Activated CD8-positive, alpha-beta memory T cell treated with anti-CD3 and anti-CD28 coated beads for 24 hours (primary cell): ENCODE measurements at places on chromosomes 11 and 22.
A peak's percentile ranks its signal among the peaks of the same experiment; 100 is the strongest.

GRCh38 chr22:31544481-31545480 lies 48.4 kb downstream of the SFI1 start:
- no peak for DNase-seq

DNA sequence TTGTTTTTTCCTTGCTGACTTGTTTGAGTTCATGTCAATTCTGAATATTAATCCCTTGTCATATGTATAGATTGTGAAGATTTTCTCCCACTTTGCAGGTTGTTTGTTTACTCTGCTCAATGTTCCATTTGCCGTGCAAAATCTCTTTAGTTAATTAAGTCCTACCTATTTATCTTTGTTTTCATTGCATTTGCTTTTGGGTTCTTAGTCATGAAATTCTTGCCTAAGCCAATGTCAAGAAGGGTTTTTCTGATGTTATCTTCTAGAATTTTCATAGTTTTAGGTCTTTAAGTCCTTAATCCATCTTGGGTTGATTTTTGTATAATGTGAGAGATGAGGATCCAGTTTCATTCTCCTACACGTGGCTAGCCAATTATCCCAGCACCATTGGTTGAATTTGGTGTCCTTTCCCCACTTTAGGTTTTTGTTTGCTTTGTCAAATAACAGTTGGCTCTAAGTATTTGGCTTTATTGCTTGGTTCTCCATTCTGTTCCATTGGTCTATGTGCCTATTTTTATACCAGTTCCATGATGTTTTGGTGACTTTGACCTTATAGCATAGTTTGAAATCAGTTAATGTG lies 163.1 kb upstream of the PGR start:
- no peak for DNase-seq

- no peak for DNase-seq
Observed at GRCh38 chr11:15765530-15765929, 590.8 kb downstream of the SOX6 start.

GRCh38 chr22:24060375-24060788 lies 49.3 kb downstream of the CABIN1 start:
- no peak for DNase-seq

DNA sequence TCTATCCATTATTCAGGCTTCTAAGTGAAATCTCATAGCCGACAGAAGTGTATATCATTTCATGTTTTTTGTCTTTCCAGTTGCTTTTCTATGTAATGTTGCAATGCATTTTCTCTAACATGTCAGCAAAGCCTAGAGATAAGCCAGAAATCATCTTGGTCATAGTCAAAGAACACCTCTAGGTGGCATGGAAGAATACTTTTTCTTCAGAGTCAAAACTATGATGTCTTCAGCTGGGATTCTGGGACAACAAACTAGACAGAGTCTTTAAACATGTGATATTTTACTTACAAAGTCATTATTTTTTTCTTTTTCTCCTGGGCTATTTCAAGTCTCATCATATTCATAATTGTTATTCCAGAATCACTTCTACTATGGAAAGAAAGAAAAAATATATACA lies 4.4 kb downstream of the GAS2 start:
- DNase-seq = no peak

DNA sequence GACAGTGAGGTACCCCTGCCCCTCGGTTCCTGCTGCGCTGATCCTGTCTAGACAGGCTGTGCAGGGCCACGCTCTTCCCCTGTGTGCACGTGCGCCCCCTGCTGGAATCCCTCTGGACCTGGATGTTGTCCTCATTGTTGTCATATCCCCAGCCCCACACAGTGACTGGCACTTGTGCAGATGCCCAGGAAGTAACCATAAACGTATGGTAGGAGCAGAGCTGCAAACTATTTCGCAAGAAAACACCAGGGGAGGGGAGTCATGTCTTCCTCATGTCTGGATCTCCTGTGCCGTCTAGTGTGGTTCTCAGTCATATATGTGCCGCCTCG lies 114.7 kb downstream of the CRYBB2 start:
- peak; percentile 63 for DNase-seq

DNA sequence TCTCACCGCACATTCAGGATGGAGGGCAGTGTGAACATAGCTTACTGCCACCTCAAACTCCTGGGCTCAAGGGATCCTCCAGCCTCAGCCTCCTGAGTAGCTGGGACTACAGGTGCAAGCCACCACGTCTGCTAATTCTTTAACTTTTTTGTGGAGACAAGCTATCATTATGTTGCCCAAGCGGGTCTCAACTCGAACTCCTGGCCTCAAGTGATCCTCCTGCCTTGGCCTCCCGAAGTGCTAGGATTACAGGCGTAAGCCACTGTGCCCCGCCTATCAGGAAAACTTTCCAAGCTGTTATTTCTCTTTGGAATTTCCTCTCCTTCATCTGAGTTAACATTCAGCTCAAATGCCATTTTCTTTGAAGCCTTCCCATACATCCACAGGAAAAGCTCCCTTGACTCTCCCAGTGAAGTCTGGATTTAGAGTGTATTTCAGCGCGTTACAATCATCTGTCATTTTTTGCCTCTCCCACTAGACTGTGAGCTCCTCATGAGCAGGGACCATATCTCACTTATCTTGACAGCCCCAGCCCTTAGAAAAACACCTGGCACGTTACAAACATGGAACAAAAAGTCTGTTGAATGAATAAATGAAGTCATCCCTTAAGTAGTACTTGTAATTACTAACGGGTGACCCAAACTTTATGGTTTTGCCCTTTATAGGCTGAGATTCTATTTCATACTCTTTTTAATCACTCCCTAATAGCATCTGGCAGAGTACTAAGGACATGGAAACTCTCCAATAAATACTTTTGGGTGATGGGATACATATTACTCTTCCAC lies 2.2 kb downstream of the MRTFA start:
- no peak for DNase-seq

DNA sequence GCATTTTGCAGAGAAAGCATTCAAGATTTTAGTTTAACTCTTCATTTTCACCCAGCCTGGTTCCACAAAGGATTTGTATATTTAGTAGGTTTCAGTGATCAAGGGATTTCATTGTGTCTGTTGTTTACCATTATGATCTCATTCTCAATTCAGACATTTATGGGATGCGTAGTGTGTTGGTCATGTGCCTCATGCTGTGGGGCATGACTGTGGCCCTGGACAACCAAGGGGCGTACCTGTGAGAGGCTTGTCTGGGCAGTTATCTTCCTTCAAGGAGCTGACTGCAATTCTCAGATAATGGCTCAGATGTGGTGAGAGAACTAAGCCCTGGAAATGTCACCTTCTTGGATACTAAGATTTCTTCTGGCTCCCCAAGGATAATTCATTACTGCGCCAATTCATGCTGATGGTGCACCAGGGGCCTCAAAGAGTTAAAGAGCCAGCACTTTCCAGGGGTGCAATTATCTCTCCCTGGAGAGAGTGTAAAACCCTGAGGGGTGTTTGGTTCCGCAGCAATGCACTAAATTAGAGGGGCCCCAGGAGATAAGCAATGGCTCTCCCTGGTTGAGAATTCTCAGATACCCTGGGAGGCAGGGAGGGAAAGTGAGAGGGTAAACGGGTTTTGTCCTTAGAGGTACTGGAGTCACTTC lies 32.2 kb downstream of the SLC6A5 start:
- DNase-seq = no peak

- DNase-seq = no peak
Observed at GRCh38 chr11:121643479-121644186, 190.9 kb upstream of the SORL1-AS1 start.

DNA sequence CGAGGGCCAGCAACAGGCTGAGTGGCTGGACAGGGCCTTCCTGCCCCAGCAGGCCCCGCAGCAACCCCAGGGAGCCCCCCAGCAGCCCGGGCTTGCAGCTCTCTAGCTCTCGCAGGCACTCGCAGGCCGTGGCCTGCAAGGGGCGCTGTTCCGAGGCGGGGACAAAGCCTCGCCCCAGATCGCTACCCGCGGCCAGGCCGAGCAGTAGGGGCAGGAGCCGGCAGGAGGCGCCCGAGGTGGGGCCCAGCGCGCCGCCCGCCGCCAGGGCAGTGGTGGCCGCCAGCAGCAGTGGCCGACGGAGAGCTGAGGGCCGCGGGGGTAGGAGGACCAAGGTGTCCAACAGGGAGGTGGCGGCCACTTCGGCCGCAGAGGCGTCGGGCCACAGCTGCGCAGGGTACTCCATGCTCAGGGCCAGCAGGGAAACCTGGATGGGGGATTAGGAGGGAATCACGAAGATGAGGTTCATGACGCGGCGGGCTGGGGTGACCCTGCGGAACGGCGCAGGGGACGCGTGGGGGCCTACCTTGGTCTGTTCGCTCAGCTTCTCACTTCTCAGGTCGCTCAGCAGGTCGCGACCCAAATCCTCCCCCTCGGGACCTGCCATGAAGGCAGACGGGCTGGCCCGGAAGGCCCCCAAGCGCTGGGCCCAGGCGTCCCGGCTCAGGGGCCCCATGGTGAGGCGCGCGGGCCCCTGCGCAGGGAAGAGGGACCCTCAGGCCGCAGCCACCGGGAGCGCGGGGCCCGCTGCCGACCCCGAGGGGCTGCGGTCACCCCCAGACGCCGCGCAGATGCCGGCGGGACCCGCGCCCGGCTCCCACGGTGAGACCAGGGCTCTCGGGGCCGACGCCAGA lies 632 bp downstream of the AP5B1 start:
- peak; percentile 93 for DNase-seq

DNA sequence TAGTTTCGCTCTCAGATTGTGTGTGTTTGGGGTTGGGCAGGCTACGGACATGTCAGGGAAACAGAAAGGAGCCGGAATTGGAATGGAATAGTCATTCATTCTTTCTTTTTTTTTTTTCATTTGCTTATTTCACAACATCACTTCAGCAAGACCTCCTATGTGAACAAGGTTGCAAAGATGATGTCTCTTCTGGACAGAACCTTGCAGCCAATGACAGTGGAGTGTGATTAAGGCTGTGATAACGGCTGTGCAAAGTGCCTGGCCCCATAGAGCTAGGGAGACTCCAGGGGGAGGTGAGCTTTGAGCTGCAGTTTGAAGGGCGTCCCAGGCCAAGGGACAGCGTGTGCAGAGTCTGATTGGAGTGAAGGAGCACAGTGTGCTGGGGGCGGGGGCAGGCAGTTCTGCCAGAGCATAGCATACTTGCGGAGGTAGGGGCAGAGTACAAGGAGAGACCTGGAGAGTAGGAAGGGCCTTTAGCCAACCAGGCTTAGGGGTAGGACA lies 3.4 kb downstream of the TIGD3 start:
- DNase-seq = no peak

- no peak for DNase-seq
Observed at GRCh38 chr11:67195971-67196456, 70.3 kb upstream of the GRK2 start.

- DNase-seq = peak; percentile 49
Observed at GRCh38 chr11:63599211-63600122, 14.8 kb downstream of the PLAAT3 start.

DNA sequence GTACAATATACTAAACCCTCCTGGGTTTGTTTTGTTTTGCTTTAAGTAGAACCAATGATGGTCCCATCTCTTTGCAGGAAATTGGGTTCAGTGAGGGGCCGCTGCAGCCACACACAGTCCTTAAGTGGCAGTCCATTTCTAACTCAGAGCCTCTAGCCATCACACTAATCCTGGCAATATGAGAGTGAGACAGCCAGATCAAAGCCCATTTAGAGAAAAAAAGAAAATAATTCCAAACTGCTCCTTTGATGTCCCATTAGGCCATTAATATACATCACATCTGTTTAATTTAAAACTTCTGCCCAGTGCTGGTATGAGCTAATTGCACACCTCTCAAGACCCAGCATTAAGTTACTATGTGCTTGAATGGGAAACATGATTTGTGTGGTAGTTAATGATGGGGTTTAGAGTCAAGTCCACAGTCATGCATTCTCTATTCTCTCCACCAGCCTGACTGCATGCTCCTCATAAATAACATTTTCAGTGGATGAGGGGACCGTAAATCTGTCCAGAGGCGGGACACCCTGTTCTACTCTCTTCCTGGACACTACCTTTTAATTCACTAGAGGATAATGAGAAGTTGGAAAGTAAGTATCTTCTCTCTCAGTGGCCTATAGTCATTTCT lies 53.8 kb upstream of the BIRC3 start:
- DNase-seq = no peak

GRCh38 chr11:30196400-30197206 lies 34.2 kb upstream of the FSHB start:
- DNase-seq = peak; percentile 69

DNA sequence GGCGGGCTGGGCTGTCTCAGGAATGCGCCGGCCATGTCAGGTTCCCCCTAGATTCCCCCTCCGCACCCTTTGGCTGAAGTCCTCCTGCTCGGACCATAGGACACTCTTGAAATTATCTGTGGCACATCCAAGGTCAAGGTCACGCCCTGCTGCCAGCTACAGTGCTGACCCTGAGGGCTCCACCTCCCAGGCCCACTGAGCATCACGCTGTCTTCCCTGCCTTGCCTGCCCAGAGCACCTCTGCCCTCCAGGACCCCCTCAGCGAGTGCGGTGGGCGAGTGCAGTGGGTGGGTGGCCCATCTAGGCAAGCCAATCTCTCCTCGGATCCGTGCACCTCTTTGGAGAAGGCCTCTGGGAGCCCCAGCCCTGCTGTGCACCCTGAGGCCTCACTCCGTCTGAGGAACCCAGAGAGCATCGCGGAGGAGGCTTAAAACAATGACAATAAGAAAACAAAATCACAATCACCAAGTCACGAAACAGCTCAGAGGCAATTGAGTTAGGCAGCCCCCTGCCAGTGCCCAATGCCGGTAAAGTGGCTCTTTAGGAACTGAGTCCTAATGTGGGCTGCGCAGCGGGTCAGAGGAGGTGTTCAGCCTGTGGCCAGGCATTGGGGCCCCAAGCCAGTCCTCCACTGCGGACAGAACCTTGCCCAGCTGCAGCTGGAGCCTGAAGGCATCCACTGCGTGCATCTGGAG lies 26.5 kb upstream of the CCDC188 start:
- no peak for DNase-seq

- no peak for DNase-seq
Observed at GRCh38 chr11:107397357-107397756, 60.3 kb downstream of the CWF19L2 start.

GRCh38 chr11:81497202-81497804 lies 1236.4 kb downstream of the FAM181B start:
- DNase-seq = no peak

- DNase-seq = no peak
Observed at GRCh38 chr11:35144806-35145205, 5.8 kb downstream of the CD44 start.

DNA sequence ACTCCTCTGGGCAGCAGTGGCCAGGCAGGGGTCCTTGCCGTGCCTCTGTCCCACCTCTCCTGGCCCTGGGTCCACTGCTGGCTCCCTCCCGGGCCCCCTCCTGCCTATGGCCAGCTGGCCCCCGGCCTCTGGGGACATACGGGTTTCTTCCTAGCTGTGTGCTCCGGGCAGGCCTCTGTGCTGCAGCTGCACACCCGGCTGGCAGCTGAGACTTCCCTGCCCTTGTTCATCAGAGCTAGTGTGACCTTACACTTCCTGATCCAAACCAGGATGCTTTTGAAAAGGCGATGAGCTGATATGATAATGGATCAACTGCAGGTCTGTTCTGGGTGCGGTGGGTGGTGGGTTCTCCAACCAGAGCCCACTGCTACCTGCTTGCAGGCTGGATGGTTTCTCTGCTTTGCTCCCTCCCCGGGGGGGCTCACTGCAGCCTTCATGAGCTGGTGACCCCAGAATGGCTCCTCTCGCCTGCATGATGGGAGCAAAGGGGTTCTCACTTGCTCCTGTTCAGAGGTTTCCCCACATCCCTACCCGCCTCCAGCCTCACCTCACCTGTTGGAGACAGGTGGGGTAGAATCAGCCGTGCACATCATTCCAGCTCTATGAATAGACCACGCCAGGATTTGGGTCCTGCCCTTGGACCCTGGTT lies 13.3 kb downstream of the B3GAT1 start:
- no peak for DNase-seq
